Endodermal cell (in vitro differentiated cells): ENCODE measurements at places on chromosomes 13 and 19.
A peak's percentile ranks its signal among the peaks of the same experiment; 100 is the strongest.

- H3K27me3 ChIP-seq: no peaks in the 10 kb centered on the region
- no peak overlapping the region for H3K4me3 ChIP-seq
- no peaks in the 10 kb centered on the region for H3K4me1 ChIP-seq
Observed at GRCh38 chr19:52141203-52141602, 1.5 kb upstream of the ZNF616 start.

GRCh38 chr19:7701654-7702457 lies at the start of gene FCER2:
FCER2 (minus strand) TSS chr19:7702131; CDS start chr19:7699760, 2,371 bp downstream.
- H3K27me3 ChIP-seq: peaks cover 9% of the 10 kb centered on the region
- H3K4me1 ChIP-seq: no peaks in the 10 kb centered on the region
- no peak within 1 kb of the TSS for H3K4me3 ChIP-seq
- no peak for DNase-seq
- no peak within 1 kb of the TSS for H3K27ac ChIP-seq
- no peaks in the 10 kb centered on the region for H3K36me3 ChIP-seq

DNA sequence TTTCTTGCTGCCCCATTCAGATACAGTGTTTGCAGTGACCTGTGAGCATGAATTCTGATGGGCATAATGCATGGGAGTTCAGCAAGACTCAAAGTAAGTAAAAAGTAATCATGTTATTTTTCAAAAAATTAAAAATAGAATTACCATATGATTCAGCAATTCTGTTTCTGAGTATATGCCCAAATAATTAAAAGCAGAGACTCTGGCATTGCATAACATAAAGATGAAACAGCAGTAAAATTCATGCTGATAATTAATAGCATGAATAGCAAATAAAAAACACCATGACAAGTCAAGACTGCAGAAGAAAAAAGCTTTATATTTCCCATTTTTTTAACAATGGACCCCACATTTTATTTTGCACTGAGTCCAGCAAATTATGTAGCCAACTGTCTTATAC lies 21.3 kb downstream of the RNF6 start:
- no peak overlapping the region for H3K4me3 ChIP-seq
- H3K36me3 ChIP-seq: no peaks in the 10 kb centered on the region
- no peak overlapping the region for H3K27ac ChIP-seq
- no peak for DNase-seq
- no peaks in the 10 kb centered on the region for H3K4me1 ChIP-seq

DNA sequence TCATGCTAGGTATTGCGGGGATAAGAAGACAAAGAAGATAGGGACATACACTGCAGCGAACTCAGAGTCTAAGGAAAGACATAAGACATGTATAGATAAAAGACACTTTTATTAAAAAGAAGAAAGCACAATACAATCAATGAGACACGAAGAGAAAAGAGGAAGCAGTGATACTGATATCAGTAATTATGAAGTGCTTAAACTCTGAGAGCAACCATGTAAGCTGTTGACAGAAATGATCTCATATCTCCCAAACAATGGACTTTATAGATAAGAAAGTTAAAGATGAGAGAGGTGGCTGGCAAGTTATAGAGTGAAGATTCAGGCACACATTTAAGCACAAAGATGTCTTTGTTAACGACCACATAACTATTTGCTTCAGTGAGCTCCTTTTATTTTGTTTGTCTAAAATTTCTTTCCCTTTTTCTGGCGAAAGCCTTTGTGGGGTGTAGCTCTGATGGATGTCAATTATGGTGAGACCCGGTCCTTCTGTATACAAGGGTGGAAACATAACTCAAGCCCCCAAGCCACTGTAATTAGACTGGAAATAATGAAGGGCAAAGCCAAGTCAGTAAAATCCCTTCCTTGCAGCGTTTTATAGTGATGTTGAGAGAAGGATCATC lies 818.0 kb upstream of the SLC10A2 start:
- H3K36me3 ChIP-seq: no peaks in the 10 kb centered on the region
- DNase-seq: no peak
- peaks cover 6% of the 10 kb centered on the region for H3K4me1 ChIP-seq
- no peak overlapping the region for H3K27ac ChIP-seq

DNA sequence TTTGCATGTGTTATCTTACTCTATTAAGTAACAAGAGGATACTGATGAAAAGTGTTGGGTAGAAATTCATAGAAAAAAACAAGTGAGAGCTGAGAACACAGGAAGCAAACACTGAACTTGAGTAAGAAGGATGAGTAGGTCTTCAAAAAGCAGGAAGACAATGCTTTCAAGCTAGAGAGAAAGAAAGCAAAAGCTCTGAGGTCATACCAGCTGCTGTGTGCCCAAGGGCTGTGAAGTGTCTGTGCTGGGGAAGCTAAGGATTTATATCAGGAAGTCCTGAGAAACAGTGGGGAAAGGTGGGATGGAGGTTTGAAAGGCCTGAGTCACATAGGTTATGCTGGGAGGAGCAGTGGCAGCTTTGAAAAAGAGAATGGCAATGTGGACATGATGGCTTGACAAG lies 145.5 kb upstream of the MAB21L1 start:
- no peaks in the 10 kb centered on the region for H3K36me3 ChIP-seq
- peak overlapping the region; percentile 43 for H3K4me3 ChIP-seq
- H3K4me1 ChIP-seq: peaks cover 20% of the 10 kb centered on the region
- peak; percentile 65 for DNase-seq
- peaks cover 6% of the 10 kb centered on the region for H3K27me3 ChIP-seq
- H3K27ac ChIP-seq: no peak overlapping the region

GRCh38 chr13:21033856-21034602 lies 27.4 kb downstream of the LATS2 start:
- H3K4me3 ChIP-seq: no peak overlapping the region
- H3K36me3 ChIP-seq: peaks cover 24% of the 10 kb centered on the region
- no peaks in the 10 kb centered on the region for H3K4me1 ChIP-seq
- no peaks in the 10 kb centered on the region for H3K27me3 ChIP-seq
- no peak overlapping the region for H3K27ac ChIP-seq

DNA sequence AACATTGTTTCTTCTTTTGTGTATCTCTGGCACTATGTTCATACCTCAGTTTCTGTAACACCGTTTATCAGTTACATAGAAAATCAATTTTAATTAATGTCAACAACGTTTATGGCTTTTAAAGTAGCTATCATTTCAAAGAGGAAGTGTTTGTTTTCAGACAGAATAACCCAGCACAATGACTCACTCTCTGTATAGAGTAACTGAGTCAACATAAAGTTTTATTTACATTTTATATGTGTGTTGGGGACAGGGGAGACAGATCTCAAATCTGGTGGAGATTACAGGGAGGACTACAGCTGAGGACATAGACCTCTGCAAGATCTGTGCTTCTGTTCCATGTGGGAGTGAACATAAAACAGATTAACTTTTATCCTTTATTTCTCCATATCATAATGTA lies 2590.1 kb downstream of the PCDH9 start:
- DNase-seq: no peak
- peaks cover 13% of the 10 kb centered on the region for H3K4me1 ChIP-seq
- H3K4me3 ChIP-seq: no peak overlapping the region
- no peaks in the 10 kb centered on the region for H3K27me3 ChIP-seq
- no peaks in the 10 kb centered on the region for H3K36me3 ChIP-seq

GRCh38 chr13:37651891-37652290 lies 53.3 kb upstream of the POSTN start:
- H3K4me1 ChIP-seq: peaks cover under 1% of the 10 kb centered on the region
- no peak overlapping the region for H3K4me3 ChIP-seq
- no peak for DNase-seq
- no peaks in the 10 kb centered on the region for H3K27me3 ChIP-seq
- no peak overlapping the region for H3K27ac ChIP-seq
- no peaks in the 10 kb centered on the region for H3K36me3 ChIP-seq

DNA sequence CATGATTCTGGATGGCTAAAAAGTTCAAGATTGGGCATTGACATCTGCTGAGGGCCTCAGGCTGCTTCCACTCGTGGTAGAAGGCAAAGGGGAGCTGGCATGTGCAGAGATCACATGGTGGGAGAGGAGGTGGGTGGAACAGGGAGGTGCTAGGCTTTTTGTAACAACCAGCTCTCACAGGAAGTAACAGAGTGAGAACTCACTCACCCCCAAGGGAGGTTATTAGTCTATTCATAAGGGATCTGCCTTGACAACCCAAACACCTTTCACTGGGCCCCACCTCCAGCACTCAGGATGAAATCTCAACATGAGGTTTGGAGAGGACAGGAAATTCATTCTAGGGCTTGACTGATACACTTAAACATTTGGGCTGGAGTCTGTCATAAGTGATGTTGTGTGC lies 197.7 kb upstream of the RNF113B start:
- peaks cover 82% of the 10 kb centered on the region for H3K36me3 ChIP-seq
- DNase-seq: no peak
- H3K4me3 ChIP-seq: no peak overlapping the region
- no peaks in the 10 kb centered on the region for H3K4me1 ChIP-seq
- H3K27ac ChIP-seq: no peak overlapping the region
- H3K27me3 ChIP-seq: no peaks in the 10 kb centered on the region

GRCh38 chr13:59782696-59783095 lies 381.0 kb downstream of the DIAPH3 start:
- peaks cover 25% of the 10 kb centered on the region for H3K36me3 ChIP-seq
- no peaks in the 10 kb centered on the region for H3K4me1 ChIP-seq
- H3K4me3 ChIP-seq: no peak overlapping the region
- DNase-seq: no peak

DNA sequence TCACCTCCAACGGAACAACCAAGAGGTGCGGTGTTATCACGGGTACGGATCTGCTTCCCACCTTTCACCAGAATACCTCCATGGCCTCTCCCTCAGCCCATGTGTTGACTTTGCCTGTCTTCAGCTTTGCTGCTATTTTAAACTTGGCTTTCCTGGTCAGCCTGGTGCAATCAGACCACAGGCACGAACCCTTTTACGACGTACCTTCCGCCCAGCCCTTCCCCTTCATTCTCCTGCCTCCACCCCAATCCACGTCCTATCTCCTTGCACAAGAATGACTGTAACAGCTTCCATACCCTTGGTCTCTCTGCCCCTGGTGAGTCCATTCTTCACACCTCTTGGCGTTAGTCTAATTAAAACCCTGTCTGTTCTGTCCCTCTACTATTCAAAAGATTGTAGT lies 431.7 kb downstream of the EFNB2 start:
- H3K4me1 ChIP-seq: peaks cover 18% of the 10 kb centered on the region
- peak overlapping the region; percentile 76 for H3K27ac ChIP-seq
- no peak overlapping the region for H3K4me3 ChIP-seq
- H3K27me3 ChIP-seq: no peaks in the 10 kb centered on the region

- H3K4me3 ChIP-seq: no peak overlapping the region
- no peak overlapping the region for H3K27ac ChIP-seq
- H3K27me3 ChIP-seq: no peaks in the 10 kb centered on the region
- DNase-seq: no peak
Observed at GRCh38 chr13:95564091-95564490, 11.6 kb downstream of the CLDN10 start.

GRCh38 chr13:100836711-100837110 lies 162.1 kb upstream of the TMTC4 start:
- no peak for DNase-seq
- H3K4me3 ChIP-seq: no peak overlapping the region
- no peaks in the 10 kb centered on the region for H3K4me1 ChIP-seq
- H3K36me3 ChIP-seq: no peaks in the 10 kb centered on the region

DNA sequence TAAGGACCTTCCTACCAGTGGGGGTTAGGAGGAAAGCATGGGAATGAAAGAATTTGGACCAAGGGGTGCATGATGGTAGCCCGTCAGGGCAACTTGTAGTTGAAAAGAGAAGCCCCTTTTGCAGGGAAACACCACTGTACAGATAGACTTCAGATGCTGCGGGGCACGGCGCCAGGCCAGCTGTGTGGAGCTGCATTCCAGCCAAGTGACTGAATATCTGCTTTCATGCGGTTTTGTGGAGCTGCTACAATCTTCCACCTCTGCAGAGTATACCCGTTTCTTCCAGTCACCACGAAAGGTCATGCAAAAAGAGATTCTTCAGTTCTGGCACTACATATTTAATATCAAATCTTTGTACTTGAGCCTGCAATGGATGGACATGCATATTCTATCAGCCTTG lies 104.7 kb downstream of the RGCC start:
- H3K27ac ChIP-seq: peak overlapping the region; percentile 41
- DNase-seq: no peak
- peaks cover 72% of the 10 kb centered on the region for H3K27me3 ChIP-seq

DNA sequence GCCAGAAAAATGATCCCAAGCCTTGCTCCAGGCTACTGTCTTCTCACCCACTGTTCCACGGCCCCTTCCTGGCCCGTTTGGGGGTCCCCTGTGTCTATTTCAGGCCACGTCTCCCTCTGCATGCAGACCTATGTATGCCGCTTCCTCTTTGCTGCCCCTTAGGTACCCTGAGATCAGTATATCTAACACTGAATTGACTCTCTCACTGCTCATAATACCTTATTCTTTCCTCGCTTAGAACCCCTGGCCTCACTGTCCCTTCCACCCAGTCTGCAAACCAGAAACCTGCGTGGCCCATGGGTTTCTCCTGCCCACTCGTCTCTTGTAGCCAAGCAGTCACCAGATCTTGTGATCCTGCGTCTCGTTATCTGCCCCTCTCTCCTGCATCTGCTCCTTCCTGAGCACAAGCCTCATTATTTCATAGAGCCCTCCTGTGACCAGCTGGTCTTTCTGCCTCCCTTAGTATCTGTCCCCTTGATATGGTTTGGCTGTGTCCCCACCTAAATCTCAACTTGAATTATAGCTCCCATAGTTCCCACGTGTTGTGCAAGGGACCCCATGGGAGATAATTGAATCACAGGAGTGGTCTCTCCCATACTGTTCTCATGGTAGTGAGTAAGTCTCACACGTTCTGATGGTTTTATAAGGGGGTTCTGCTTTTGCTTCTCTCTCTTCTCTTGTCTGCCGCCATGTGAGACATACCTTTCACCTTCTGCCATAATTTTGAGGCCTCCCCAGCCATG lies 109.0 kb upstream of the RNF113B start:
- DNase-seq: no peak
- H3K4me3 ChIP-seq: peak overlapping the region; percentile 48
- H3K36me3 ChIP-seq: peaks cover 40% of the 10 kb centered on the region
- H3K27ac ChIP-seq: peak overlapping the region; percentile 82

DNA sequence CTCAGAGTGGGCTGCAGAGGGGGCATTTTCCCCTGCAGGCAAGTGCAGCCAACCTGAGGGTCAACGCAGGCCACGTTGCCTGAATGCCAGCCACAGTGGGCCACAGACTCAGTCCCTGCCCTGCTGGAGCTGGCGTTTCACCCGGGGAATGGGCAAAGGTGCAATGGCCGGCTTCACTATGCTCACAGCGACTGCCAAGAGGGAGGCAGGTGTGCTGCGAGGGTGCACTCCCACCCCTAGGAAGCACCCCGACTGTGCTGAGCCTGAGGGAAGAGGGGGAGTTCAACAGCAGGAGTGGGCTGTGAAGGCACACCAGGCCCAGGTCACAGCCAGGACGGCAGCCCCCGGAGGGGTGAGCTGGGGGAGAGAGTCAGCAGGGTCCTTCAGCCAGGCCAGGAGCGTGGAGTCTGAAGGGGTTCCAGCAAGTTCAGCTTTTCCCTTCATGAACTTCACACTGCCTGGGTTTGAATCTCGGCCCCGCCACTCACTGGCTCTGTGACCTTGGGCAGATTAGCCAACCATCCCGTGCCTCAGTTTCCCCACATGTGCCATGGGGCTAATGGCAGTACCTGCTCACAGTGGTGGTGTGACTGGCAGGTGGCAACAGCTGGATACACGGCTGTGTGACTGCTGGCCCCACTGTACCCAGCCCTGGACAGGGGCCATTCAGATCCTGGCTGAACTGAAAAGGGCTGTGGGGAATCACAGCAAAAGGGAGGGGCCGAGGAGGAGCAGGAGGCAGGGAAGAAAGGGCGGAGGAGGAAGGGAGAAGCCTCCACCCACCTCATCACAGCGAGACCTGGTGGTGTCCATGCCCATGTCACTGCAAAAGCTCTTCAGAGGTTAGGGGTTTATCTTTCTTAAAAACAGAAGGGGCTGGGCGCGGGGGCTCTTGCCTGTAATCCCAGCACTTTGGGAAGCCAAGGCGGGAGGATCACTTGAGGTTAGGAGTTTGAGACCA lies 7.6 kb downstream of the TRAPPC6A start:
- no peak overlapping the region for H3K4me3 ChIP-seq
- H3K27me3 ChIP-seq: no peaks in the 10 kb centered on the region
- peaks cover 5% of the 10 kb centered on the region for H3K4me1 ChIP-seq
- H3K27ac ChIP-seq: no peak overlapping the region
- no peaks in the 10 kb centered on the region for H3K36me3 ChIP-seq
